ENCODE measurements at places on chromosomes 5 and 9.

GRCh38 chr5:158351485-158352125 is 492.7 kb upstream of the CLINT1 start:
- DNase-seq: no peak

- no peak for DNase-seq
Observed at GRCh38 chr5:173202266-173202875, 32.6 kb downstream of the NKX2-5 start.

- DNase-seq: peak; percentile 64
Observed at GRCh38 chr9:36136272-36136893, at the start of gene GLIPR2. GLIPR2 (plus strand) TSS chr9:36136733; CDS start chr9:36136779, 46 bp downstream.

GRCh38 chr5:110853267-110853666 is 114.5 kb downstream of the SLC25A46 start:
- no peak for DNase-seq

DNA sequence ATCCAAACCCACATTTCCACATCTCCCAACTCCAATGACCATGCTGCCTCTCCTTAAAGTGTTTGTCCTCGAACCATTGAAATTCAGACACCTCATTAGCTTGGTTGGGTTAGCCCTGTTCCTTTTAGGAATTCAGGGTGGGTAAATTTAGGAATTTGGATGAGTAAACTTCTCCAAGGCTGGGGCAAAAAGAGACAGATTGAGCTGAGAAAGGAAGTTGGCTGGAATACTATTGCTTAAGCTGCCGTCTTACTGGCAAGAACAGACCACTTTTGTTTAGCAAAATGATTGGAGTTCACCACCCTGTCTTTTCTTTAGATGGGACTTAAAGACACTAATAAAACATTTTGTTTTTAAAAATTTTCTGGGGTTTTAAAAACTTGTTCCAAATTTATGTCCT is 143.6 kb upstream of the GDNF start:
- no peak for DNase-seq

- no peak for DNase-seq
Observed at GRCh38 chr9:81146241-81146640, 543.1 kb downstream of the TLE1 start.

DNA sequence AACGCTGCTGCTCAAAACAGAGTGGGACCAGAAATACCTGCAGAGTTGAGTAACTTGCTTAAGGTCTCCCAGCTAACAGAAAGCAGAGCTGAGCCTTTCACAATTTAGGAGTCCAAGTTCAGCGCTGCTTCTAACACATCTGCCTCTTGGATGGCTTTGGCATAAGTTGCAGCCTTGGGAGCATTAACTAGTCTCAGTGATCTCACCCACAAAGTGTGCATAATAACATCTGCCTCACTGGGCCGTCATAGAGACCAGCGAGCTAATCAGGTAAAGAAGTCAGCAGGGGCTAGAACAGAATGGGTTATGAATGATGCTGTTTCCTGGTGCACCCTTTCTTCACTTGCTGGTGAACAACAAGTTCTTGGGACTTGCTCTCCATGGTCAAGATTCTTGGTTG is 36.5 kb downstream of the WWC1 start:
- DNase-seq: peak; percentile 82

DNA sequence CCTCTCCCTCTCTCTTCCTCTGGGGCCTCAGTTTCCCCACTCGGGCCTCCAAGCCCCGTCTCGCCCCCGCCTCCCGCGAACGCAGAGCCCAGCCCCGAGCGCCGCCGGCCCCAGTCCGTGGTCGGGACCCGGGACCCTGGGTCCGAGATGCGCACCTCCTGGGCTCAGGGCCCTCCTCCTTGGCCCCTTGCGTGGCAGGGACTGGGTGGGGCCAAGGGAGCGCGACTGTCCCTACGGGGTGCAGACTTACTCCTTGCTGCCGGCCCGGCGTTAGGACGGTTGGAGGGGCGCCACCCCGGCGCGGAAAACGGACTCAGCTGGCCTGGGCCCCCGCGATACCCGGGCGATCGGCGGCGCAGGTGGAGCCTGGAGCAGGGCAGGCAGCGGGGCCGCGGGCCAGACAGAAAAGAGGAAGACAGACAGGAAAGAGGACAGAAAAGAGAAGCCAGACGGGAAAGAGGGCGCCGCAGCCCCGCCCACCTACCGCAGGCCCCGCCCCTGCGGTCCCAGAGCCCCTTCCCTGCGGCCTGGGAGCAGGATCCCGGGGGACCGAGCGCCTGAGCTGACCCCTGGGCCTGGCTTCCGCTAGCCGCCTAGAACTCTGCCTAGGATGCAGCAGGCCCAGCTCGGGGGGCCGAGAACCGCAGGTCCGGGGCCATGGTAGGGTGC is at the start of gene GBGT1:
GBGT1 (minus strand) TSS at position 411 of the 669 bp plus-strand sequence. CDS start 1,502 bp downstream, outside the sequence.
- peak; percentile 23 for DNase-seq

DNA sequence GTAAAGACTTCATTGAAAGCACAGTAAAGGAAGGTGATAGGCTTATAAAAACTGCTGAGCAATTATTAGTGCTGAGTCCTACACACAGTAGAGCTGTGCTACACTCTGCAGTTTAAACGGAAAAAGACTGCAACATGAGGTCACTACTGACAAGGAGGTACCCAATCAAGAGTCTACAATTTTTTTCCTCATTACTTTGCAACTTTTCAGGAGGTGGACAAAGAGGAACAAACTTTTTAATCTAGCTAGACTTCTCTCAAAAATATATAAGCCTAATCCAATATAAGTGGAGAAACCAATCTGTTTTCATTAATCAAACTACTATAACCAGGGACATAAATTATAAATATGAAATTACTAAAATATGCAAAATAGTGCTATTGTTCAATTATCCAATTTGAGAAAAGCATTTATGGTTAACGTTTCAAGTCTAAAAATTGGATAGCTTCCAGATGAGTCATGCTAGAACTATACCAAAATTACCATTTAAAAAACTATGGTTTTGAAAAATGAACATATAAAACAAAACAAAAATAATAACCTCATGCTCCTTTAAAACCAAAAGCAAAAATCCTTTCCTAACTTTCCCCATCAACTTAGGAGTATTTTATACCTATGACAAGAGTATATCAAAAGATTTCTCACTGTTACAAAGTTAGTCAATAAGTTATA is 37.7 kb downstream of the FAM13B start:
- peak; percentile 23 for DNase-seq

DNA sequence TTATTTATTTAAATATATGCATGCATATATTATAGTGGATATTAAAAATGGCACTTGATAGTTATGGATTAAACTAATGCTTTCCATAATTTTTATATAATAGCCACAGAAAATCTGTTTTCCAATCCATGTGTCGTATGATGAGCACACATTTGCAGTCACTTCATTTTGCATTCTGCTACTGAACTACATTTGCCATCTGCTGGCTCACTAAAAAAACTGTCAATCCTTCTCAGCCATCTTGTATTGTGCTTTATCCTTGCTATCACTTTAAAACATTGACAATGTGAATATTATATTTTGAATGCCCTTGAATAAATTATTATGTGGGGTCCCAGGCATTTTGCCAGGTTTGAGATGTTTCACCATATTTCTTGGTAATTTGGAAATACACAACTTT is 586.6 kb downstream of the DNAH5 start:
- no peak for DNase-seq

- no peak for DNase-seq
Observed at GRCh38 chr5:16521521-16522483, 56.2 kb upstream of the ZNF622 start.

DNA sequence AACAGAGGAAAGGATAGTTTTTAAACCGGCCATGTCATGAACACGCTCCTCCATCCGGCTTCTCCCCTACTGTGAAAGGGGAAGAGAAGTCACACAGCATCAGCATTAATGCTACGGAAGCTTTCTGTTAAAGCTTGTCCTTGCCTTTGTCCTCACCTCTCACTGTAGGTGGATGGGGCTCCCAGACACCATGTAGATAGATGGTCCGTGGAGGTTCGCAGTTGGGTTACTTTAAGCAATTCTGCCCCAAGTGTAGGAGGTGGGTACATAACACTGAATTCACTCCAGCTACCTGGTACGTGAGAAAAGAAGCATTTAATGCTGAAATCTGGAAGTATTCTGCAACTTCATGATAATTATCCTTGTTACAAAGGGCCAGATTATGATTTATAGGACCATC is 165.8 kb downstream of the BAAT start:
- DNase-seq: no peak

GRCh38 chr5:81184749-81185110 is 48.4 kb upstream of the CKMT2 start:
- no peak for DNase-seq

DNA sequence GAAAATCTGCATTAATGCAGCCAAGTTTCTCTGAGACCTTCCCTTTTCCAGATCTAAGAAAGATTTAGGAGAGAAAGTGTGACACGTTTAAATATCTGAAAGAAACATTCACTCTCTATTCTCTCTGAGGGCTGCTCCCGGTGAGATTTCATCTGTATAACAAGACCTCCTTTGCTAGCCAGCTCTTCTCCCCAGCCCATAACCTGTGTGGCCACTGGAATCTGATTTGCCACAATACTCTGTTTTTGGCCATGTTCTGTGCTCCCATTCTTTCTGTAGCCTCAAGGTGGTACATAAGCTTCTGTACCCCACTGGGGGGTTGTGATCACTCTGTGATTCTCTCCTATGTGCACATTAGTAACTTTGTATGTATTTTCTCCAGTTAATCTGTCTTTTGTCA is 291.0 kb upstream of the SEMA6A start:
- DNase-seq: no peak

- DNase-seq: no peak
Observed at GRCh38 chr5:144945503-144945902, 774.8 kb downstream of the KCTD16 start.

DNA sequence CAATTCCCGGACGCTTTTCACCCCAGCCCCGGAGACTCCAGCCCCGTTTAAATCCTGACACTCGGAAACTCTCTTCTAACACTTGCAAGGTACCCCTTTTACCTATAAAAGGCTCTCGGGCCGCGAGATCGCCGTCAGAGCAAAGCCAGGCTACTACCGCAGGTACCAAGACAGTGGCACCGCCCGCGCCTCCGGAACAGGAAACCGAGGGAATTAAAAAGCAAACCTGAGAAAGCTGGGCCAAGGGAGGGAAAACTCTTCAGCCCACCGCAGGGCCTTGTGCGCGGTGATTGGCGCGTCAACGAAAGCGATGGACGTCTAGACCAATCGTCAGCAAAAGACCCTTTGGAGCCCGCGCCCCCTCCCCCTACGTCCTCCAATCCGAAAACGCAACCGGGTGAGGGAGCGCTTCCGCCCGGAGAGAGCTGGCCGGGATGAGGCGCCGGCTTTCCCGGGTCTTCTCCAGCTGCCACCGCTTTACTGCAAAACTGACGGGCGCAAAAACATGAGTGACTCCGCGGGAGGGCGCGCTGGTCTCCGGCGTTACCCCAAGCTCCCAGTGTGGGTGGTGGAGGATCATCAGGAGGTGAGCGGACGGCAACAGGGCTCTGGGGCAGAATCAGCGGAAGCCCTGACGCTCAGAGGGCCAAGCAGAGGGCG is at the start of the genes C5orf22 and DROSHA:
C5orf22 (plus strand) TSS at position 414 of the 660 bp plus-strand sequence; CDS start at position 506, 92 bp downstream.
DROSHA (minus strand) TSS at position 206 of the 660 bp plus-strand sequence. CDS start 3,034 bp downstream, outside the sequence.
- peak; percentile 93 for DNase-seq

DNA sequence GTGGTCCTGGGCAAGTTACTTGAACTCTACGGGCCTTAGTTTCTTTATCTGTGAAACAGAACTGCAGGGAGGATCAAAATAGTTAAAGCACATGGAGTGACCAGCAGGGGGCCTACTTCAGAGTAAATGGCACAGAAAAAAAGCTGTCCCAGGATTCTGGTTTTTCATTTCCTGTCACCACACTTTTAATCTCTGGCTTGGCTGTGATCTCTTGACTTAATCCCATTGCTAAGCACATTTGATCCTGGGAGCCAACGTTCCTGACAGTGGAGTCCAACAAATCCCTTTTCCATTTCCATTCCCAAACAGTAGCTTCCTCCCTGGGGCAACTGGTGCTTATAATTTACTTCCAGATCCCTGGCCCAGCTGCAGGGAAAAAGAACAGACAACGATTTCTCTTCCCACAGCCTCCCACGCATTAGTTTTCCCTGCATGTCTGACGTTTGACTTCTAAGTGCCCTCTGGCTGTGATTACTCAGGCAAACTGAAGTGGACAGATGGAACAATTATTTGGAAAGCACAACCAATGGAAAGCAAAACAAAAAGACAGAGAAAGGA is 136.5 kb upstream of the STK32A start:
- peak; percentile 51 for DNase-seq

GRCh38 chr5:77777281-77777892 is 1.2 kb upstream of the TBCA start:
- no peak for DNase-seq

GRCh38 chr5:36938129-36938528 is 61.6 kb downstream of the NIPBL start:
- no peak for DNase-seq

- DNase-seq: peak; percentile 55
Observed at GRCh38 chr5:54702470-54702869, 184.9 kb downstream of the SNX18 start.

- DNase-seq: no peak
Observed at GRCh38 chr5:32572778-32573480, 12.4 kb upstream of the SUB1 start.

DNA sequence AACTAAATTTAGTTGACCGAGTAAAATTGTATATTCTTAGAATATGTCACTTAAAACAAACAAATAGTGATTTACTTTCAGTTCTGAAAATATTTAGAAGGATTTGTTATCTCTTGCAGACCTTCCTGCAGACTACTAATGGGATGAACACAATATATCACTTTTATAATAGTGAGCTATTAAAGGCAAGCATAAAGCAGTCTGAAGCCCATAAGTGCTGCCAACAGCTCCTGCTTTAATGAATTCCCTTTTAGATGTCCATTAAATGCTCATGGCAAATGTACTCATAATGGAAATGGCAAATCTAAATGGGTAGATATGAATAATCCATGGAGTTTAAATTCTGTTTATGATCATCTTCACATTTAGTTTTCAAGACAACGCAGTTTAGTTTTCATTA is 170.2 kb downstream of the RANBP17 start:
- no peak for DNase-seq

- no peak for DNase-seq
Observed at GRCh38 chr5:165157219-165157618, 1651.8 kb downstream of the MAT2B start.

GRCh38 chr9:115653171-115653606 is 500.4 kb upstream of the PAPPA start:
- DNase-seq: peak; percentile 73

- no peak for DNase-seq
Observed at GRCh38 chr5:21071421-21071820, 1083.4 kb upstream of the CDH18 start.

- DNase-seq: peak; percentile 5
Observed at GRCh38 chr9:33676746-33677505, 118.4 kb upstream of the PRSS3 start.

- DNase-seq: no peak
Observed at GRCh38 chr5:162052676-162053075, 14.9 kb upstream of the GABRG2 start.

DNA sequence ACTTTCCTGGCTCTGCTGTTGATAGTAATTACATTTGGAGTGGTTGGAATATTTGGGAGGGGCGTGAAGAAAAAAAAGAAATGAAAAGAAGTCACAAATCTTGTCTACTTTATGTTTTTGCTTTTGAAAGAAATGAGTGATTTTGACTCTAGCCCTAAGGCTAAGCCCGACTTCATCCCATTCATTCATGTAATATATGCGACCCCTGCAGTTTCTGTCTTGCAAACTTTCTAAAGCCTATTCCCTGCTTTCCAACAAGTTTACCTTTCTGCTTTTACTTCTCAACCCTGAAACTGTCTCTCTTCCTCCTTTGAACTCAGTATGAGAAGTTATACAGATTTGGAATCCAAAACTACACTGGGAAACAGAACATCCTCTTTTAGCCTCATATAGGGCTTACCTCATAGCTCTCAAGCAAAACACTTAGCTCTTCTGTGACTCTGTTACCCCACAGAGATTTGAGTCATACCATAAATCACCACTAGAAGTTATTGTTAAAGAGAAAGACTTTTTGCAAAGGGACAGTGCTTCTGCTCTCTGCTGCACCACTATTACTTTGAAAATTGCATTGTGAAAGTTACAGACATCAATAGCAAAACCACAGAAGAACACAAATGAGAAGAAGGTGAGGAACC is 1.6 kb downstream of the CFAP95 start:
- DNase-seq: peak; percentile 30

All from AG10803 (cell line).